SJSA1 (cell line): ENCODE measurements at places on chromosomes 16 and 17.

- DNase-seq = no peak
Observed at GRCh38 chr16:716200-716568, 1.3 kb downstream of the METRN start.

DNA sequence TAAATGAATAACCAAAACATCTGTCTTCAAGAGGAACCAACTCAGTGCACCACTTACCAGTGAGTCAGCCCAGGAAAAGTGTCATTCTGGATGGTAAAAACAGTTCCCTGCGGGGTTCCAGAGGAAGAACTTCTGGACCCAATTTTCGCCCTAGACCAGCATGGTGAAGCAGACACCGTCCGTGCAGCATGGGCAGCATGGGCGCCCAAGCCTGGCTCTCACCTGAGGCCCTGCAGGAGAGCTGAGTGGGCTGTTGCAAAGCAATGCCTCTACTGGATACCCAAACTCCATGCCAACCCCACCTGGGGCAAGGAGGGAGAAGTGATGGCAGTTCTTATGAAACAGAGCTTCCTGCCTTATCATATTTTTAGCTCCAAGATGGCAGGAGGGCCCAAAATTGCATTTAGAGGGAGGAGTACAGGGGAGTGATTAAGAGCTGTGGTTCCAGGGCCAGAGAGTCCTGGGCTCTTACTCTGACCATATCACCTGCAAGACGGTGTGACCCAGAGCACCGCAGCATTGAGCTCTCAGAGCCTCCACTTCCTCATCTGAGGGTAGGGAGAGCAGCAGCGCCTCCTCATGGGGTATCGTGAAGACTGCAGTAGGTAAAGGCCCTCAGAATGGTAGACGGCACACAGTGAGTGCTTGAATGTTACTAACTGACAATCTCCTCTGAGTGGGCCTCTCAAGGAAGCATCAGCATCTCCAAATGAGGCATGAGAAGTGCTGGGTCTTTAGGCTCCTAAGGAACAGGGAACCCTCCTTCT, 16.6 kb upstream of the INPP5K start:
- no peak for DNase-seq

DNA sequence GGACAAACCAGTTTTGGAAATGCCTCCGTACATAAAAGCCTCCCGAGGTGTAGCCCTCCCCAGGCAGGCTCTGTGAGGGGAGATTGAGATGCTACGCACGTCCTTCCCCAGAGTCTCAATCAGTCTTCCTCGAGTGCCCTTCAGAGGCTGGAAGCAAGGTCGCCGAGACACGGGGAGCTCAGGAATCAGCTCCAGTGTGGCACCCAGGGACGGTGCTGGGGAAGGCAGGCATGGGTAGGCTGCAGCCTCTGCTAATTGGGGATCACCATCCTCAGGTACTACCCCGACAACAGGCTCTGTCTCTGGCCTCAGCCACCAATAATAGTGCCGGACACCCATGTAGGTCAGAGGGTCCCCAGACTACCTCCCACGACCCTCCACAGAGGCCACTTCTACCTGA, 28.1 kb upstream of the GSG1L start:
- DNase-seq = no peak

DNA sequence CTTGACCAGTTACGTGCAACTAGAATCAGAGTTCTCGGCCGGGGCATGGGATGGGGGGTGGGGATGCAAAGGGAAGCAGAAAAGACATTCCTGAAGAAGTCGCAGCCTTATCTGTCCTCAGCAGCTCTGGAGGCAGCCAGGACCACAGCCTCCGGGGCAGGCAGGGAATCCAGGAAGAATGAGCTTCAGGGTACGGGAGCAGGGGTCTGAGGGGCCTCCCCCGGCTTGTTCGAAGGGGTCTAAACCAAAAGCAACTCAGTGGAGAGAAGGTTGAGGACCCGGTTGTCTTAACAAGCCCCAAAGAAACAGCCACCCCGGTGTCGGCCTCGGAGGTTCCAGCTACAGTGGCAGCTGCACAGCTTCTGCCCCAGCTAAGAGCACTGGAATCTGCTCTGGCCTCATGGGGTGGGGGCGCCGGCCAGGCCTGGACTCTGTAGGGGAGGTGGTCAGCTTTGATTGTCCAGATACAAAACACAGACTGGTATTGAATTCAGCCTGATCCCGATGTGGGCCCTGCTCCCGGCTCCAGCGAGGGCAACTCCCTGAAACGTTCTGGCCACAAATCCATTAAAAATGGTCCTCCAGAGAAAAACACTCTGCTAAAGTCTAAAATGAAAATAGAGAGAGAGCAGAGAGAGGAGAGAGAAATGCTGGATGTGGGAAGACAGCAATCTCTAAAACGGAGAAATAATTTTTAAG, 7.7 kb downstream of the HOXB4 start:
- DNase-seq = no peak

- no peak for DNase-seq
Observed at GRCh38 chr17:41913798-41914197, 5.0 kb downstream of the ACLY start.

DNA sequence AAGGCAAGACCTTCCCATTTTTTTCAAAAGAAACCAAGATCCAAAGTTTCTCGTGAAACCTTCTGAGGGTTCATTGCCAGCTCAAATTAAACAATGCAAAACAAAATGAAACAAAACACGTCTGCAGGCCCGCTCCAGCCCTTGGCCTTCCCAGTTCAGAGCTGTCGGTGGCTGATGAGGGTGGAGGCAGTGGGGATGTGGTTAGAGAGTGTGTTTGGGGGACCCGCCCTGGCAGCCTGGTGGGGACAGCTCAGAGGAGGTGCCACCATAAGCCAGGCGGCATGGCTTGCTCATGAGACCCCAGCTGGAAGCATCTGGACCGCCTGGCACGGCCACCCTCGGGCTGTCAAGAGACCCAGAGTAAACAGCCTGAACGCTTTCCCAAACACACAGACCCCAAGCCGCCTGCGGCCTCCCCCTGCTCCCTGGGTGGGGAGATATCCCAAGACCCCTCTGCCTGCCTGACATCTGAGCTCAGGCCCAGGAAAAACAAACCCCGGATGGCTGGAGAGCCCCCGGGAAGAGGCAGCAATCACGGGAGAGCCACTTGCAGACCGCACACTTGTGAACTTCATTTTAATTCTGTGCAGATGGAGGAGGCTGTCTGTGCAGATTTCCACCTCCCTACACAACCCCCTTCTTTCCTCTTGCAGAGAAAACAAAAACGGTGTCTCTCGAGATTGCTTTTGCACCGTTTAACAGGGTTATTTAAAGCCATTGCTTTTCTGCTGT, 35.4 kb upstream of the LITAF start:
- DNase-seq = peak; percentile 70

DNA sequence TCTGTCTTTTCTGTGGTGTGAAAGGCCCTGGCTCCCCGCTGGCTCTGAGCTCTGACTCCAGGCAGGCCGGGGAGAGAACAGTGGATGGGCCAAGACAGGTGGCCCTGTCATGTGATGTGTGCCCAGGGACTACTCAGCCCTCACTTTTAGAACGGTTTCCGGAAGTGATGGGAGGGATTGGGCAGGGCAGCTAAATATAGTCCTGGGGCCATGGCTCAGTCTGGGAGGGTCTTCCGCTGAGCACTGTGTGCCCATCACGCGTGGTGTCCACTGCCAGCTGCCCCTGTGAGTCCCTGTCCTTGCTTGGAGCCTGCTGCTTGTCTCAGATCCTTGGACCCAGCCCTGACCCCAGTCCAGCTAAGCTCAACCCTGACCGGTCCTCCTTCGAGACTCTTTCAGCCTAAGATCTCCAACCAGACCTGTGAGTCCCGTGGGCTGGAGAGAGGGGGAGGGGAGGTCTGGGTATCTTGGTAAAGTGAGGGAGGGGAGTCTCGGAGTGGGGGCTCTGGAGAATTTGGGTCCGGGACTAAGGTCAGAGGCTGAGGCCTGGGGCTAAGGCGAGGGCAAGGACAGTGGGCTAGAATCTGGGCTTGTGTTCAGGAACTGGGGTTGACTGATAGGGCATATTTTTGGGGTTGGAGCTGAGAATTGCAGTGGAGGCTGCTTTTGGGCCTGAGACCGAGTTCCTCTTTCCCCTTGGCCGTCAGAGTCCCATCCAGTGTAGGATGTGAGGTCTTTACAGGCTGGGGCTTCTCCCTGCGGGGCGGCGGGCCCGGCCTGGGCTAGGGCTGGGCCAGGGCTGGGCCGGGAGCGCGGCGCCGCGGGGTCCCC, at the start of gene TRIM72:
TSS of gene TRIM72 (plus strand) at position 243 of the 831 bp plus-strand sequence. CDS start 620 bp downstream, outside the sequence.
- no peak for DNase-seq

- no peak for DNase-seq
Observed at GRCh38 chr17:19645734-19646201, 2.8 kb upstream of the ALDH3A2 start.

DNA sequence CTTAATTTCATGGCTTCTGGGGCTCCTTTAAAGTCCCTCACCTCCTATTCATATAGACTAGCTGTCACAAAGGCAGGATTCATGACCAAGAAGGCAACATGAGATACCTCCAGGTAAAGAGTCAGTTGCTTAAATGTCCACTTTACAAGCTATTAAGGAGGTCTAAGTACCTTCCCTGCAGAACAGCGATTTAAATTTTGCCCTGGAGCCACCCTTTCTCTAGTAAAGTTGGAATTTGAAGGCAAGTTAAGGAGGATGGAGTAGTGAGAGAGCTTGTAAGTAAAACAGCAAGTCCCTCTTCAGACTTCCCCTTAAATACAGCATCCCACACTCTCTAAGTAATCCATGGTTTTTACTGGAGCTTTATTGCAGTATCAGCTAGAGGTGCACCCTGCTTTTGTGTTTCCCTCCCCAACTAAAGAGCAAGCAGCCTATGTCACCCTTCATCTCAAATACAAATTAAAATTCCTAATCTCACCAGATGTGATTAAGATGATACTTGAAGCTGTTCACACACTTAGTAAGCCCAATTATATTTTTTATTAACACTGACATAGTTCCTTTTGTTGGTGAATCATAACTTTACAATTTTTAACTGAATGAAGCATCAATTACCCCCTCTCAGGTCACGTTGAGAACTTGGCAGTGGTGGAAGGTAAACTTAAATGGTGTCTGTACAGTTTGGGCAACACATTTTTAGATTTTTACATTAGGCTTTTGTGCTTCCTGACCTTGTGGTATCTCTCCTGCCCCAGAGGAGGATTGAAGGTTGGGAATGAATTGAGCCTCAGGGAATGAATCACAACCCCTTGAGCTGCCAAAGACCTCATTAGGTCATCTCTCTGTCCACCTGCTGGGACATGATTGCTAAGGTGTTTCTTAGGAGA, 108.9 kb downstream of the TANGO6 start:
- DNase-seq = no peak

- no peak for DNase-seq
Observed at GRCh38 chr17:64787255-64787920, 125.3 kb upstream of the SMURF2 start.

DNA sequence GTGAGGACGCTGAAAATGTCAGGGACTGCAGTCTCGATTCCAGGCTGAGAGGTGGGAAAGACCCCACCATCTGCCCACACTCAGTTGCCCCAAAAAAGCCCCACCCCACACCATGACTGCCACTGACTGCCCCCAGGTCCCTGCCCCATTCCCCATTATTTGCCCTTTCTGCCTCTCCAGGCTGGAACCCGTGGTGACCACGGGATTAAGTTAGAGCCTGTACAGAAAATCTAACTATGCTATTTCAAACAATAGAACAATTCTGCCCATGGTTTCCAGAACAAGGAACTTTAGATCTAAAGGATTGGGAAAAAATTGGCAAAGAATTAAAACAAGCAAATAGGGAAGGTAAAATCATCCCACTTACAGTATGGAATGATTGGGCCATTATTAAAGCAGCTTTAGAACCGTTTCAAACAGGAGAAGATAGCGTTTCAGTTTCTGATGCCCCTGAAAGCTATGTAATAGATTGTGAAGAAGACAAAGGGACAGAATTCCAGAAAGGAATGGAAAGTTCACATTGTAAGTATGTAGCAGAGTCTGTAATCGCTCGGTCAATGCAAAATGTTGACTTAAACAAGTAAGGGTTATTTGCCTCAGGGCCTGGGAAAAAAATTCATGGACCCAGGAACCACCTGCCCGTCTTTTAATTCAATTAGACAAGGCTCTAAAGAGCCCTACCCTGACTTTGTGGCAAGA, 14.4 kb downstream of the FLYWCH1 start:
- no peak for DNase-seq

DNA sequence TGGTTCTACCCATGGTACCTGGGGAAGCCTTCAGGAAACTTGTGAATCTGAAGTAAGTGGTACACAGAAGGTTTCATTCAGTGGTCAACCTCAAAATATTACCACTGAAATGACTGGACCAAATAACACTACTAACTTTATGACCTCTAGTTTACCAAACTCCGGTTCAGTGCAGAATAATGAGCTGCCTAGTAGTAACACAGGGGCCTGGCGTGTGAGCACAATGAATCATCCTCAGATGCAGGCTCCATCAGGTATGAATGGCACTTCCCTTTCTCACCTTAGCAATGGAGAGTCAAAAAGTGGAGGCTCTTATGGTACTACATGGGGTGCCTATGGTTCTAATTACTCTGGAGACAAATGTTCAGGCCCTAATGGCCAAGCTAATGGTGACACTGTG, 55.9 kb upstream of the SLC5A11 start:
- no peak for DNase-seq

DNA sequence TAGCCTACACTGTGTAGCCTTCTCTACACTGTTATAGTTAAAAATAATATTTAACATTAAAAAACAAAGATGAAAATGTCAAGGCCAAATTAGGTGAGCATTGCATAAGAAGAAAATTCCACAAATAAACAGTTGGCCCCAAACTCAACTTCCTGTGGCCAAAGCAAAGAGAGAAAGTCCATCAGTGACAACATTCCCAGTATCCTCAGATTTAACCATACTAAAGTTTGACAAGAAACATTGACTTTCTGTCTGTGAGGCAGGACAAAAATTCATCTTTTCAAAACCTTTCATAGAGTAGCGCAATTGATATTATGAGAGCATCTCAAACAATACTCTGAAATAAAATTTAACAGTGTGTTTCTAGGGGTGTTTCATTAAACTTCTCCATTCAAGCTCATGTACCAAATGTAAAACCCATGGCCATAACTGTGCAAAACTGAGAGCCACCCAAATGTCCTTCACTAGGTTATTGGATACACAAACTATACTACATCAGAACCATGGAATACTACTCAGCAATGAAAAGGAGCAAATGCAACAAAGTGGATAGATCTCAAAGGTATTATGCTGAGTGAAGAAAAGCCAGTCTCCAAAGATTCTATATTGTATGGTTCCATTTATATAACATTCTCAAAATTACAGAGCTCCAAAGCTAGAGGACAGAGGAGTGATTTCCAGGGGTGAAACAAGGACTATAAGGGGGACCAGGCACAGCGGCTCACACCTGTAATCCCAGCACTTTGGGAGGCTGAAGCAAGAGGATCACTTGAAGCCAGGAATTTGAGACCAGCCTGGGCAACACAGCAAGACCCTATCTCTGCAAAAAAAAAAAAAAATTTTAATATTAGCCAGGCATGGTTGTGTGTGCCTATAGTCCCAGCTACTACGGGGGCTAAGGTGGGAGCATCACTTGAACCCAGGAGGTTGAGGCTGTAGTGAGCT, 38.7 kb downstream of the TMEM114 start:
- DNase-seq = no peak

GRCh38 chr17:30225112-30225511, 10.4 kb downstream of the SLC6A4 start:
- no peak for DNase-seq

GRCh38 chr16:3119286-3119685, 6.9 kb downstream of the ZNF205 start:
- DNase-seq = no peak

- no peak for DNase-seq
Observed at GRCh38 chr16:87199379-87199778, 117.8 kb downstream of the C16orf95 start.

- no peak for DNase-seq
Observed at GRCh38 chr16:67884-68789, 4.3 kb downstream of the RHBDF1 start.

GRCh38 chr17:62720126-62720850, 87.8 kb downstream of the MARCHF10 start:
- DNase-seq = peak; percentile 28

GRCh38 chr16:50272111-50272571, 5.8 kb downstream of the ADCY7 start:
- DNase-seq = no peak
